ENCODE measurements at places on chromosomes 3 and 15. TPM values are rescaled to one million over a fixed set of nuclear protein-coding genes. Genes with fewer than 3 reads are reported as not detected.

DNA sequence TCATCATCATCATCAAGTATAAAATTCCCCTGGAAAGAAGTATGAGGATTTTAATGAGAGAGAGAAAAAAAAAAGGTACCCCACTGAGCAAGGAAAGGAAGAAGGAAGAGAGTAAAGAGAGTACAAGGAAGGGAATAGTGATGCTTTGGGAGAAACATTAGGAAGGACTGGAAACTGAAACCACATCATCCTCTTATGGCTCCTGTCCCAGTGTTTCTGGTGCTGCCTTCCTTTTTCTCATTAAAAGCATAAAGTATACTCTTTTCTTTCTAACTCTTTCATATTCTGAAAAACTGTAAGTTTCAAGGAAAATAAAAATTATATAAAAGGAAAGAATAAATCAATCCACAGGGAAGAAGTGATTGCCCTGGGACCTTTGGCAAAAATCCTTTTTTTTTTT, 616.4 kb upstream of the CBLB start:
- no peak for DNase-seq

The GOLGA6L9 gene
- 6.1 TPM for total RNA-seq

- DNase-seq = peak; percentile 45
These were observed 53.6 kb upstream of the MYO5C start for GRCh38 chr15:52349052-52349700.

GRCh38 chr3:134052370-134052769, 22.6 kb upstream of the SLCO2A1 start:
- no peak for DNase-seq

DNA sequence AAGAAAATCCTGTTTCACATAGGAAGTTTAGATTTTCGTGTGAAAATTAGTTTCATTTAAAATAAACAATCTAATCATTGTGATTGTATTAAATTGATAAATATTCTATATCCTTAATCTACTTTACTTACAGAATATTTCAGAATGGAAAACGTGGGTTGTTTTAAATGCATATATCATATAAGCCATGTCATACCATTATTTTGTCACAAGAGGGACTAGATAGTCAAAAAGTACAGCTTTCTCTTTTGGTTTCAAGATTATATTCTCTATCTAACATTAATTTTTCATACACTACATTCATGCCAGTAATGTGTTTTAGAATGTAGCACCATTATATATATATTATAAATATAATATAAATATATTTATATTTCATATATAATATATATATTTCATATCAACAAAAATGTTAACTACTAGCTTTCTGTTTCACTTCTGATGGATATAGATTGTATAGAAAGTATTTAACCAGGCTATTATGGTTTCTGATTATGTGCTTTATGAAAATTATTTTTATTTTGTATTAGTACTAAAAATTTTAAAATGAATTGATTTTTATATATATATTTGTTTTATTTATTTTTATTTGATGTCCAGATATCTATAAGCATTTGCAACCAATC, 45.3 kb downstream of the OSTN start:
- DNase-seq = no peak

- DNase-seq = no peak
These were observed 155.6 kb downstream of the LRRC28 start for GRCh38 chr15:99406716-99407487.

The PSMD6 gene
- total RNA-seq = 66.7 TPM

DNA sequence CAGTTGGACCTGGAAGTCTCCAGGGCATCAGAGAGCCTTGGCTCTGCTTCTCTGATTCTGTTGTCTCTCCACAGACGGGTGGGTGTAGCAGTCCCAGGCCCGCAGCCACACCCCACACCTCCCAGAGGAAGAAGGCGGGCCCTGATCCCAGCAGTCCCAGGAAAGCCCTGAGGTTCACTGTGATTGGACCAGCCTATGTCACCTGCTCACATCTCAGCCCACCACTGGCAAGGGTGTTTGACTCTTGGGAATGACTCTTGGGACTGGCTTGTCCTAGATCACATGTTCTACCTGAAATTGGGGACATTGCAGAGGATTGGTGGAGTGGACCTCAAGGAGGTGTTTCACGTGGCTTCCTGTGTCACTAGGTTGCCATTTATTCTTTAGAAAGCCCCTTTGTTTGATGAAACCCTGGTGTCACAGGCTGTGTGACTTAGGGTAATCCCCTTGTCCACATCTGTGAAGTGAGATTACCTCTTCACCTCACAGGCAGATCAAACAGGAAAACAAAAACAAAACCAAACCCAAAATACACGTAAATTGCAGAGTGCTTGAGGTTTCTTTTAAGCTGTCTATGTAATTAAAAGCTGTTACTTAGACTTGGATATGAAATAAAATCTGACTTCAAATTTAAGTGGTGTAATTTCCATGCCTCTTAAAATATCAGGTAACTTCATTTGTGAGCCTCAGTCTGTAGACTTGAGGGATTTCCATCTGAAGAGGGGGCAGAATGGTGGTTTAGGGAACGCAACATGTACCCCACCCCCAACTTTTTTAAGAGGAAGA, 26.7 kb downstream of the FLNB start:
- no peak for DNase-seq

The CCDC13 gene
- 0.50 TPM for total RNA-seq

GRCh38 chr3:61563313-61564271, 2.2 kb downstream of the PTPRG start:
- no peak for DNase-seq

- DNase-seq = no peak
These were observed 28.8 kb downstream of the LYZL4 start for GRCh38 chr3:42381551-42382082.

GRCh38 chr3:105842449-105842848, 26.4 kb downstream of the CBLB start:
- no peak for DNase-seq

DNA sequence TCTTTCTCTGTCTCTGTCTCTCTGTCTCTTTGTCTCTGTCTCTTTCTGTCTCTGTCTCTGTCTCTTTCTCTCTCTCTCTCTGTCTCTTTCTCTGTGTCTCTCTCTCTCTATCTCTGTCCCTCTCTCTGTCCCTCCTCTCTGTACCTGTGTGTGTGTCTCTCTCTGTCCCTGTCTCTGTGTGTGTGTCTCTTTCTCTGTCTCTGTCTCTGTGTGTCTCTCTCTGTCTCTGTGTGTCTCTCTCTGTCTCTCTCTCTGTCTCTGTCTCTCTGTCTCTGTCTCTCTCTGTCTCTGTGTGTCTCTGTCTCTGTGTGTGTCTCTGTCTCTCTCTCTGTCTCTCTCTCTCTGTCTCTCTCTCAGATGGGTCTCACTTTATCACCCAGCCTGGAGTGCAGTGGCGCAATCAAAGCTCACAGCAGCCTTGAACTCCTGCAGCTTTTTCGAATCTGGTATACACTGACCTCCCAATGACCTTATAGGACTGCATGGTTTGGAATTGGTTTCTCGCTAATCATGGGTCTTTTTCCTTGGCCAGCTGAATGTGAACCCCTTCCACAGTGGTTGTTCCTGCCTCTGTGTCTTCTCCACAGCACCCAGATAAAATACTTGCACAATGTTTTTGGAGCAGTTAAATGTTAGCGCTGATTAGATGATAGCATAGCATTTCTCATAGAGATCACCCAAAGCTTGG, 102.6 kb upstream of the KLHL25 start:
- DNase-seq = no peak

GRCh38 chr3:45211466-45212094, 14.5 kb downstream of the TMEM158 start:
- no peak for DNase-seq
